Fibroblast of pulmonary artery (primary cell): ENCODE measurements at places on chromosomes 1 and 21.

GRCh38 chr1:42043182-42043581, 110.0 kb upstream of the GUCA2B start:
- DNase-seq = peak; percentile 13

DNA sequence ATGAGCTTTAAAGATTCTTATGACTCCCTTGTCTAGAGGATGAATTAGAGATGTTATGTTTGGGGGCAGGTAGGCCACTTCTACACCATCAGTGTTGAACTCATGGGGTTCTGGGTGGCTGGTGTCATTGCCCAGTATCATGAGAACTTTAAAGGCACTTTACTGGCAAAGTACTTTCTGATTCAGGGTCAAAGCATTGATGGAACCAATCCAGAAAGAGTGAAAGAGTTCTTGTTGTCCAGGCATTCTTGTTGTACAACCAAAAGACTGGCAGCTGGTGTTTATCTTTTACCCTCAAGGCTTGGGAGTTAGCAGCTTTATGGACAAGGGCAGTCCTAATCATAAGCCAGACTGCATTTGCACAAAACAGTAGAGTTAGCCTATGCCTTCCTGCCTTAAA, 673.0 kb downstream of the USP25 start:
- no peak for DNase-seq

GRCh38 chr1:26616881-26617280, 78.9 kb upstream of the ARID1A start:
- no peak for DNase-seq

DNA sequence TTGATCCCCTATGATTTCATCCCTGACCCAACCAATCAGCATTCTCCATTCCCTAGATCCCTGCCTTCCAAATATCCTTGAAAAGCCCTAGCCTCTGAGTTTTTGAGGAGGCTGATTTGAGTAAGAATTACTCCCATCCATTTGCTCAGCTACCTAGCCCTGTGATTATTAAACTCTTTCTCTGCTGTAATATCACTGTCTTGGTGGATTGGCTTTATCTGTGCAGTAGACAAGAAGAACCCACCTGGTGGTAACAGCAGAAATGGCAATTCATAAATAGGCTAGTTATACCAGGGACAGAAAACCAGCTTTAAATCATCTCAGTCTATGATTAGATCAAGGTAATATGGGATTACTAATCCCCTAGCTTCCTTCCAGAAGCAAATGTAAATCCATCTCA, 13.0 kb downstream of the IL20 start:
- no peak for DNase-seq

DNA sequence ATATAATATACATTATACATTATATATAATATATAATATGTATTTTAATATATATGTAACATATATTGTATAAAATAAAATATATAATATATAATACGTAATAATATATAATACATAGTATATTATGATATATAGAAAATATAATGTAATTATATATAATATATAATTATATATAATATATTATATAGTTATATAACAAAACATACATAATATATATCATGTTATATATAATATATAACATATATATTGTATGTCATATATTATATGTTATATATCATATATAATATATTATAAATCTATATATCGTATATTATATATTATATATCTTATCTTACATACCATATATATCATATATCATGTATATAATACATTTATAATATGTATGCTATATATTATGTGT, 248.2 kb upstream of the TPTE start:
- DNase-seq = peak; percentile 23

DNA sequence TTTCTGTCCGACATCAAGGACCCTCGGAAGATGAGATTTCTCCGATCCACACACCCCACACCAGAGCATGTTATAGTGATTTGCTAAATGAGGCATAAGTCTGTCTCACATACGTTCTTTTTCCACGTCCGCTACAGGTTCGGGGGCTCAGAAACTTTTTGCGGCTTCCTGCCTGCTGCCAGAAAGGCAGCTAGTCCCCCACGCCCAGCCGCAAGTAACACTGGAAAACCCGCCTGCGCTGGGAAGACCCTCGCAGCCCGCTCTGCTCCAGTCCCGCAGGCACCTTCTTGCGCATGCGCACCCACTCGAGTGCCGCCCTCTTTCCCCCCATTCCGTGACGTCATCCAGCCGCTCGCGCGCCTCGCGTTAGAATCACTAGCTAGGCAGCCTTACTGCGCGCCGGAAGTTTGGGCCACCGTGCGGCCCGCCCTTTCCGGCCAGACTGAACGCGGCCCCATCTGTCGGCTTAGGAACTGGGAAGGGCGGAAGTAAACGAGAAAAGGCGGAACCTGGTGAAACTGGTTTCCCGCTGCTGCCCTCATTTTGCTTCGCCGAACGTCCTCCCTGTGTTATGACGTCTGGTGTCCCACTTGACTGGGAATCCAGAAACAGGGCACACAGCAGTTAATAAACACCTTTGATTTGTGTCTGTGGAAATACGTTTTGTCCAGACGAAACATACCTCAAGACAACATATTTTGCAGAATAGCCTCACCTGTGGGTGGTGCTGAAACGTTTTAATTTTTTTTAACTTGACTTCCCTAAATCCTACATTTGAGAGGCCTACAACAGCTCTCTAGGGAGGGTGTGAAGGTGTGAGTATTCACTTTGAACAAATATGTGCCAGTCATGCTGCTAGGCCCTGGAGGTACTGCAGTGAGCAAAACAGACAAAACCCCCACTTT, at the start of gene C1orf74:
TSS of gene C1orf74 (minus strand) at position 295 of the 905 bp plus-strand sequence. CDS start 925 bp downstream, outside the sequence.
- peak; percentile 98 for DNase-seq

GRCh38 chr1:9990944-9991343, 6.1 kb upstream of the RBP7 start:
- DNase-seq = peak; percentile 88

- peak; percentile 49 for DNase-seq
Measured at GRCh38 chr21:17414766-17415165, 98.1 kb upstream of the CXADR start.

DNA sequence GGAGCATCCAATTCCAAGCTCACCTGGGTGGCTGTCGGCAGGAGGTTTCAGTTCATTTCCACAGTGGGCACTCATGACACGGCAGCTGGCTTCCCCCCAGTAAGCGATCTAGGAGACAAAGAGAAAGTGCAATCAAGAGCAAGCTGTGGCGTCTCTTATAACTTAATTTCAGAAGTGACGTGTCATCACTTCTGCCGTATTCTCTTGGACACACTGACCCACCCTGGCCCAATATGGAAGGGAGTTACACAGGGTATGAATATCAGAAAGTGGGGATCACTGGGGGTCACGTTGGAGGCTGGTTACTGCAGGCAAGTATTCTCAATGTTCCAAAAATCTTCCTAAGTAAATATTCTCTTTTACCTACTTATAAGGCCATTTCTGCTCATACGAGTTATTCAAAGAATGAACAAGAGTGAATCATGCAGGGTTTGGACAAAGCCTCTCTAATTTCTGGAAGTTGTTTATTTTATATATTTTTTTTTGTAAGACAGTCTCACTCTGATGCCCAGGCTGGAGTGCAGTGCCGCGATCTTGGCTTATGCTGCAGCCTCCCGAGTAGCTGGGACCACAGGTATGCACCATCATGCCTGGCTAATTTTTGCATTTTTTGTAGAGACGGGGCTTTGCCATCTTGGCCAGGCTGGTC, 46.5 kb upstream of the GREM2 start:
- DNase-seq = no peak

DNA sequence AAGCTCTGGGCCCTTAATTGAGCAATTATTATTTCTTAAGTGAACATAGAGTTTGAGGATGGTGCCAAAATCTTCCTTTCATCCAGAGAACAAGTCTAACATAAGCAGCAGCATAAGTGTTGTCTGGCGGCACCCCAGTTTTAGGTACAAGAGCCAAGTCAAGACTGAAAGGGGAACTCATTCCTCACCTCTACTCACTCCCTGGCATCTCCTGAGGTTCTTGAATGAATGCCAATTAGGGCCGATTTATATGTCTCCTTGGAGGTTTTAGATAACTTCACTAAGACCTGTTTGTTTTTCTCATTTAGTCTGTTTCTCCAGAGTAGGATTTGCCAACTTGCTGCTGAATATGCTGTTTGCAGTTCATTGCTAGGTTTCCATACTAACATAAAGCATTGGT, 42.6 kb upstream of the ADGRL2 start:
- no peak for DNase-seq

GRCh38 chr1:222926566-222926965, 111.7 kb downstream of the DISP1 start:
- peak; percentile 76 for DNase-seq

DNA sequence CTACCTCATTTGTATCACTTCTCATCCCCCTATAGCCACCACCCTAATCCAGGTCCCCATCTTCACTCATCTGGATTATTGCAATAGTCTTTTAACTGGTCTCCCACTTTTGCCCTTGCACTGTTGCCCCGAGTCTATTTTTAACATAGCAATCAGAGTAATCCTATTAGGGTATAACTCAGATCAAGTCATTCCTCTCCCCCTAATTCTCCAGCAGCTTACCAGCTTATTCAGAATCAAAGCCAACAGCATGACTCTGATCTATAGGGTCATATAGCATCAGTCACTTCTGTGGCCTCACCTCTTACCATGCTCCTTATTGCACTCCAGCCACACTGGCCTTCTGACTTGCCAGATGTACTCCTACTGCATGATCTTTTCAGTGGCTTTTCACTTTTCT, 140.7 kb downstream of the PAPPA2 start:
- no peak for DNase-seq

DNA sequence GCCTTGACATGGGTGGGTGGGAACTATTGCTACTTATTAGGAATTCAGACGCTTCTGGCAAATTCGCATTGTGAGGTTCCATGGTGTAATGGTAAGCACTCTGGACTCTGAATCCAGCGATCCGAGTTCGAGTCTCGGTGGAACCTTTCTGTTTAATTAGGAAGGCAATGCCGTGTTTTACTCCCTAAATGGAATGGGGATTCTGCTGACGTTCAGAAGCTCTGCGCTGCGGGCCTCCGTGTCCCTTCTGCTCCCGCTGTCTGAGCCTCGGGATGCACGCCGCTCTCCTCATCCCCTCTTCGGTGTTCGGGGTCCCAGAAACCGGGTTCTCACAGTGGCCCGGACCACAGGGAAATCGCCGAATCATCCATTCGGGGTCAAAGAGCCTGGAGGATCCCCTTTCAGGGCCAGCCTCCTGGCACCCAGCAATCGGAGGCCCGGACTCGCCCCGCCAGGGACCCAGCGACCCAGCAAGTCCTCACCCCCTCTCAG, 280.3 kb downstream of the FAM72C start:
- no peak for DNase-seq
